ENCODE measurements at places on chromosomes 11 and 22.

DNA sequence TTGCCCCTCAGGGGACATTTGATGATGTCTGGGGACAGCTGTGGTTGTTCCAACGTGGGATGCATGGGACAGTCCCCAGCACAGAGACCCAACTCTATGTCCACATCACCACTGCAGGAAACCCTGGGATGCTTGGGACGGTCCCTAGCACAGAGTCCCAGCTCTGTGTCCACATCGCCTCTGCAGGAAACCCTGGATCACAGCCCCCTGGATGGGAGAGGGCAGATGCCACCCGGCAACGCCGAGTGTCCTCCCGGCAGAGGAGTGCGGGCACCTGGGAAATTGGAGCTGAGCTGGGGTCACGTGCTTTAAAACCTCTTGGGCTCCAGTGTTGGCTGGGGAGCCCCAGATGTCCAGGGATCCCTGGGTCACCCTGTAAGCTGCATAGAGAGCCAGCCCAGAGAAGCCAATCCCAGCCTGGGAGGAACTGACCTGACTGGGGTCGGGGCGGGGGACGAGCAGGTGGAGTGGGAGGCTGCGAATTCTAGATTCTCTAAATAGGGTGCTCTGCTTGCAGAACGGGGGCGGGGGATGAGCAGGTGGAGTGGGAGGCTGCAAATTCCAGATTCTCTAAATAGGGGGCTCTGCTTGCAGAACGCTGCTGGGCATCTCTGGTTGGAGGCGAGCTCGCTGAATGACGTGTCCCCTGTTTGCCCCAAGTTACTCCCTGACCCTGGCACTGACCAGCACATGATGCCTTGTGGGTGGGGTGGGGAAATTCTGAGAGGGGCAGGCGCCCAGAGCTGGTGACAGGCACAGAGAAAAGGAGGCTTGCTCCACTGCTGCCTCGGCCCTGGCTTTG, 1197.8 kb downstream of the BRD1 start:
- DNase-seq: no peak

- DNase-seq: no peak
Measured at GRCh38 chr11:128180441-128181087, 406.8 kb downstream of the ETS1 start.

DNA sequence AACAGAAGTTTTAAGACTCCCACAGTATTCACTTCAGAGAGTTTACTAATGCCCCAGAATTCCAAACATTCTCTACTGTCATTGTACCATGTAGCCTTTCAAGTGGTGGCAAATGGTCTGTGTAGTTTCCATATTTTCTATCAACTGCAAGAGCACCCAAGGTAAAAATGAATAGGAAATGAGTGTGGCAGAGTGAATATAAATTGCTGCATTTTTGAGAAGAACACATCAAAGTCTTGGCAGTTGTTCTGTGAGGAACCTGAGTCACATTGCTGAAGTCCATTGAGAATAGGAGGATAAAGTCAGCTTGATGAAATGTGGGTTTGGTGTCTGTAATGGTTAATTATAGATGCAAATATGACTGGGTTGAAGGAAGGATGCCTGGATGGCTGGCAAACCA, 193.6 kb downstream of the AASDHPPT start:
- no peak for DNase-seq

GRCh38 chr22:32841175-32841574, 39.7 kb downstream of the TIMP3 start:
- no peak for DNase-seq

GRCh38 chr11:95588821-95589220, 200.8 kb downstream of the FAM76B start:
- DNase-seq: no peak

- no peak for DNase-seq
Measured at GRCh38 chr22:29408940-29409339, 20.6 kb upstream of the AP1B1 start.

GRCh38 chr11:130904380-130904779, 11.9 kb downstream of the SNX19 start:
- no peak for DNase-seq

DNA sequence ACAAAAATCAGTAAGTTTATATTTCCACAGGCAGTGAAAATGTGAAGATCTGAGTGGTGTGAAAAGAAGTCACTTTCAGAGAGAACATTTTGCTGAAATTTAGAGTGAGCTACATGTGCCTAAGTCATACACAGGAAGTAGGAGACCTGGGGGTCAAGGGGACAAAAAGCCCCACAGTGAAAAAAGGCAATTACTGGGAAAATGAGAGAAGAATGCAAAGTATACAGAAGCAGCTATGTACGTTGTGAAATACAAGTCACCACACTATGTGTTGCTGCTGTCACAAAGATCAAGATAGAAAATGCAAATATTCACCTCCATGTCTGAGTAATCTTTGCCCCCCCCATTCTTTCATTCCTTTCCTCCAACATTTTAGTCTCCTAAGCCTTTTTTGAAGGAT, 21.6 kb upstream of the SESN3 start:
- DNase-seq: no peak

GRCh38 chr11:31977343-31977742, 113.5 kb upstream of the RCN1 start:
- no peak for DNase-seq

GRCh38 chr11:58654908-58655296, 32.4 kb downstream of the CNTF start:
- no peak for DNase-seq

- no peak for DNase-seq
Measured at GRCh38 chr11:69375316-69376154, 81.6 kb downstream of the MYEOV start.

DNA sequence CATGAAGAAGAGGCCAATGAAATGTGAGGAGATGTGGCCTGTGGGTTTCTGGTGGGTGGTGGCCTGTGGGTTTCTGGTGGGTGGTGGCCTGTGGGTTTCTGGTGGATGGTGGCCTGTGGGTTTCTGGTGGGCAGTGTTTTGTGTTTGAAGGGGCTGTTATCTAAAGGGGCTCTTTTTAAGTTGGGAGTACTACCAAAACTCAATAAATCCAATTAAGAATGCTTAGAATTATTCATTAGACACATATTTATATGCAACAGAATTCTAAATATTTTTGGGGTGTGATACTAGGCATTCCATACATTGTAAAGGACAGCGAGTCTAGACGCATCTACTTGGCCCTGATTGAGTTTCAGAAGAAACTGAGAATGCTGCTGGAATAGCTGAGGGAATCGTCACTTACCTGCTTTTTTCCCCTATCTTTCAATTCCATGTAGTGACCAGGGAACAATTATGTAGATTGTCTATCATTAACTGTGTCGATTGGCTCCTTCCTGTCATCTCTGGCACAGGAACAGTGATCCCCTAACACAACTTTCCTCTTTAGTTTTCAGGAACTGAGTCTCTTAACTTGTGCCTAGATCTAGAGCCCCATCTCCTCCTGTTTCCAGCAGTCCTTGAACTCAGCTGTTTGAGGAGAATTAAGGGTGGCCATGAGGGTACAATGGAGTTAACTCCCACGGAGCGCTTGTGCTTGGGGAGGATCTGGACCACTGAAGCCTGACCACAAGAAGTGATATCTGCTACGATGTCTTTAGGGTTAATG, 37.3 kb upstream of the TOP3B start:
- DNase-seq: no peak

DNA sequence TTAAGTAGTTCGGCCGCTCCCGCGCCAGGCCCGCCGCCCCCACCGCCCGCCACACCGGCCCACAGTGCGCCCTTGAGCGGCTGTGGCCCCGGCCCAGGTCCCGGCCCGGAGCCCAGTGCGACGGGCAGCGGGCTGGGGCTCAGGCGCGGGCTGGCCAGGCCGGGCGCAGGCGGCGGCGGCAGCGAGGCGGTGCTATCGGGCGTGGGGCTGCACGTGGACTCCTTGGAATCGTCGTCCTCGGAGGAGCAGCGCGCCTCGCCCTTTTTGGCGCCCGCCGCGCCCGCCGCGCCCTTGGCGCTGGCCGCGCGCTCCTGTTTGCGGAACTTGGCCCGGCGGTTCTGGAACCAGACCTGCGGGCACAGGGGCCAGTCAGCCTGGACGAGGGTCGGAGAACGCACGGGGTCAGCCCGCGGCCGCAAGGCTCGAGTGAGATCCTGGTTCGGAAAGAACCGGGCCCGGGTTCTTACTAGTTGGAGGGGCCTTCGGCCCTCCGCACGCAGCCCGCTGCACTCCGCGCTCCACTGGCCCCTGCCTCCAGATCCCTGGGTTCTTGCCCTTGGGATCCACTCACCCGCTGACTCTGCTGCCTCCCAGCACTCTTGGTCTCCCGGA, 4.0 kb downstream of the PHOX2A start:
- DNase-seq: no peak

DNA sequence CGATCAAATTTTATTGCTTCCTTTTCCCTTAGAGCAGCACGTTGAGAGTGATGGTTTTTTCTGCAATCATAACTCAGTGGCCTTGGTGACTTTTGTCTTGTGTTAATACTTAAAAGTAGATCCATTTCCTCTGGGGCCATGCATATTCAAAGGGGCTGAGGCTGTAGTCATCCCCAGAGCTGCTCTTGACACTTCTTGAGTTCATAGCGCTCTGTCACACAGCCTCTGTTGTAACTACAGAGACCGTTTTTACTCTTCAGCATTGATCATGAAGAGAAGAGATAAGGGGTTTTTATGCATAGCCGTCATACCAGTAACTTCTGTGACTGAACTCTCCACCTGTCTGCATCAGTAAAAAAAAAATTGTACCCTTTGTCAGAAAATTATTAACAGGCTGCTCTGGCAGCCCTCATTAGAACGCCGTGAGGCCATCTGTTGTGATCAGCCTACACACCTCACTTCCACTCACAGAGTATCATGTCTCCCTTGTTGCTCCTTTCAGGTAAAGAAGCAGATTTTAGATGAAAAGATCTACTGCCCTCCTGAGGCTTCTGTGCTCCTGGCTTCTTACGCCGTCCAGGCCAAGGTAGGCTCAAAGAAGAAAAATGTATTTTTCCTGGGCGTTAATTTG, 38.4 kb downstream of the NF2 start:
- no peak for DNase-seq

DNA sequence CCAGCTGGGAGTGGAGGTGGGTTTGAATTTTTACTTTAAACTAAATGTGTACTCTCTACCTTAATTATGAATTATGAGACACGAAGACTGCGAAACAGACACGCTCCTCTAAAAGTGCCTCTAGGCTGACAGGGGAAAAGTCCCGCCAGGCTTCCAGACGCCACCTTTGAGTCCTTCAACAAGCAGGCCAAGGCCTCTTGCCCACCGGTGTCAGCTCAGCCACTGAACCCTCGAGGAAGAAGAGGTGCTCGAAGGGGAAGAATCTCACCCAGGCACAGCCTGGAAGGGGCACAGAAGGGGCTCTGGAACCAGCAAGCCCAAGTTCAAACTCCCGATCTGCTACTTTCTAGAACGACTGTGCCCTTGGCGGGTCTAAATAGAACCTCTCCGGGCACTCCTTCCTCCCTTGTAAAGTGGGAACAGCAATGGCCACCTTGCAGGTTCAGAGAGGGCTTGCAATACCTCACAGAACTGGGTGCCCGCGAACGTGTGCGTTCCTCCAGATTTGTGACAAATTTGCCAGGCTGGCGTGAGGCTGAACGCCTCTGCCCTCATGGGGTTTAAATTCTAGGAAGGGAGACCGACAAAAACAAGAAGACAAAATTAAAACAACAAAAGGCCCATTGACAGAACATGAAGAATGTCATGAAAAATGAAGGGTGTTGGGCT, 158.5 kb upstream of the GRK3 start:
- no peak for DNase-seq

DNA sequence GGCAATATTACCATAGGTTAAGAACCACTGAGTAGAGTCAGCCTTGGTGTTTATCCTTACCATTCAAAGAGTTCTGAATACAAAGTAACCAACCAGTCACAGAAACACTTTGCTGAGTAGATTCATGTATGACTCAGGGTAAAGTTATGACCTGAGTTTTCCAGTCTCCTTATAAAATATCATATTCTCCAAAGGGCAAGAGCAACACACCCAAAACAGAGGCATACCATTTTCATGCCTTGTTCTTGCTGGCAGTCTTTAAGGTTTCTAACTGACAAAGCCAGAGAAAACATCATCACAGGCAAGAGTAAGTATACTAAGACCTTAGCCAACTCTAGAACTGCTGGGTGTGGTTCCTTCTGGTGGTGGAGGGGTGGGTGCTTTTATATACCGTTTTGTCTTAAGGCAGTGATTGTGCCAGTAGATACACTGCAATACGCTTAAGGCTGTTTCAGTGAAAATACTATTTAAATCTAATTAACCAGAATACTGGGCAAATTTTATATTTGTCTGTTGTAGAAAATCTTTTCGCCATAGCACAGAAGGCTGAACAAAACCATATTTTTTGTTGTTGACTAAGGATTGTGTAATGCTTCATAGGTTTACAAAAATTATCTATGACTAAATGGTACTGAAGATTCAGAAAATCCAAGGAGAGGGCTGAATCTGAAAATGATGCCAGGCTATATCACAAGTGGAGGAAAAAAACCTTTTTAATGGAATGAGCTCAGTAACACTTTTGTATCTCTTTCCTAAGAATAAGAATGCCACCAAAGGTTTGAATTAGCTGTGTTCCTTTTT, 3.0 kb downstream of the ATL3 start:
- no peak for DNase-seq

- no peak for DNase-seq
Measured at GRCh38 chr11:28058333-28058732, 49.6 kb downstream of the KIF18A start.

DNA sequence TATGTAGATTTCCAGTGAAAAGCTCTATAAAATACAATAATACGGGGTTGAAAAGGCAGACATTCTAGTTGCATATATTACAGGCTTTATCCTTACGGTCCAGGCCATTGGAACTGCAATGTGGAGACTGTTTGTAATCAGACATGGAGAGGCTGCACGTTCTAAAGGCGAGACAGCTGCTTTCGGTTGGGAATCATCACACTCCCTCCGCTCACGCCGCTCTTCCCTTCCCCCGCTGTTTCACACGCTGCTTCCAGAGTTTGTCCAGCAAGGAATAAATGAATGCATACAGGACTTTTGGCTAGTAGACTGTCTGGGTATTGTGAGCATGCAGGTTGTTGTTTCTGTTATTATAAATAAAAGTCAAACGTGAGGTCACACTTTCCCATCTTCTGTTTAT, 13.5 kb upstream of the EFCAB6 start:
- no peak for DNase-seq

GRCh38 chr22:17920992-17921650, 103.2 kb downstream of the MICAL3 start:
- DNase-seq: no peak

- DNase-seq: no peak
Measured at GRCh38 chr11:44389963-44390605, 80.1 kb upstream of the ALX4 start.

DNA sequence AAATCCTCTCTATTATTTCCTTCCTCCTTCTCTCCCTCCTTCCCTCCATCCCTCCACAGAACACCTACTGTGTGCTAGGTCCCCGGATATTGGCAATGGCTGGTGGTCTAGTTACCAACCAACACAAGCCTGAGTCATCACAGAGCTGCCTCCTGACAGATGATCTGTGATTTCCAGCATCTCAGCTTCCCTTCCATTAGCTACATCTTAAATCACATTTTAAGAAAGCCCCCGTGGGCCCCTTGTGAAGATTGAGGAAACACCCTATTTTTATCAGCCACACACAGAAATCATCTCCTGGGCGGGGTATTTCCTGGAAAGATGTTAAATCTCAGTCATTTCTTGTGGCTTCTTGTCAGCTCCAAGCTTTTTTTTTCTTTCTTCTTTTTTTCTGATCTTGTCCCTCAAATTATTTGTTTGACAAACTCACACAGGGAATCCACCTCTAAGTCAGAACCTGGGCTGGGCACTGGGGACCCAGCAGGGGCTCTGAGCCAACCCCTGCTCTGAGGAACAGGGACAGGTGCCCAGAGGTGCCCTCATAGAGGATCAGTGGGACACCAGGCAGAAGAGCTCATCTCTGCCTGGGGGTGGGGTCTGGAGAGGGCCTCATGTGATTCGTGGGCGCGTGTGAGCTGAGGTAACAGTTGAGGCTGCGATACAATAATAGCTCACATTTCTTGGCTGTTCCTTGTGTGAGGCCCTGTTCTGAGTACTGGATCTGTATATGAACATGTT, 42.4 kb downstream of the CACNA1I start:
- DNase-seq: no peak

All from stimulated activated CD4-positive, alpha-beta T cell treated with anti-CD3 and anti-CD28 coated beads, Interleukin-1b, Interleukin-23, amount 100 ng/mL, for 1 hour (primary cell).